Vagina (tissue), 2 donors: ENCODE measurements at places on chromosomes 16 and 17. TPM values are rescaled to one million over a fixed set of nuclear protein-coding genes. Genes with fewer than 3 reads are reported as not detected.

The FN3K gene
- 5.9 TPM for total RNA-seq

The TNS4 gene
- total RNA-seq = 296 TPM

The KRTAP16-1 gene
- not detected for total RNA-seq

The DNAAF1 gene
- total RNA-seq = not detected

The POLR3K gene
- total RNA-seq = 12.8 TPM

The TMEM114 gene
- total RNA-seq = not detected

The CCL15 gene
- total RNA-seq = not detected

The HBM gene
- total RNA-seq = not detected

The CACNA1G gene
- 4.9 TPM for total RNA-seq

The HSD17B1 gene
- 2.0 TPM for total RNA-seq

The CXCL16 gene
- total RNA-seq = 6.4 TPM

The PPL gene
- 391 TPM for total RNA-seq

DNA sequence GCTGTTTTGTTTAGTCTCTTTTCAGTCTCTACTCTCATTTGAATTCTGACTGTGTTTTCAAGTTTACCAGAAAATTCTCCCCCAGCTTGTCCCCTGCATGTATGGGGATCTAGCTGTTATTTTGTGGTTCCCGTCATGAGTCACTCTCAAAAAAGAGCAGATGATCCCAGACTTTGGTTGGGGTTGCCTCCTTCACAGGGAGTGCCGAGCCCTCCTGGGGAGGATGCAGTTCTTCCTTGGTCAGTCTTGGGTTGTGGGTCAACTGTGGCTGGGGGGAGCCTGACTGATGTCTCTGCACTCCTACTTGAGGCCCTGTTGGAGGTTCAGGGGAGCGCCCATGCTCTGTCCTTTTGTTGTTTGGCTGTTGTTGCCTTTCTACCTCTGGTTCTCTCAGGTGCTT is 37.7 kb downstream of the EPN2 start:
- DNase-seq = no peak

GRCh38 chr16:1337486-1337885 is 4.0 kb downstream of the BAIAP3 start:
- no peak for DNase-seq

- DNase-seq = no peak
Measured at GRCh38 chr16:48330841-48331192, 54.4 kb downstream of the SIAH1 start.

- no peak for DNase-seq
Measured at GRCh38 chr17:19299214-19299747, 62.1 kb downstream of the EPN2 start.

DNA sequence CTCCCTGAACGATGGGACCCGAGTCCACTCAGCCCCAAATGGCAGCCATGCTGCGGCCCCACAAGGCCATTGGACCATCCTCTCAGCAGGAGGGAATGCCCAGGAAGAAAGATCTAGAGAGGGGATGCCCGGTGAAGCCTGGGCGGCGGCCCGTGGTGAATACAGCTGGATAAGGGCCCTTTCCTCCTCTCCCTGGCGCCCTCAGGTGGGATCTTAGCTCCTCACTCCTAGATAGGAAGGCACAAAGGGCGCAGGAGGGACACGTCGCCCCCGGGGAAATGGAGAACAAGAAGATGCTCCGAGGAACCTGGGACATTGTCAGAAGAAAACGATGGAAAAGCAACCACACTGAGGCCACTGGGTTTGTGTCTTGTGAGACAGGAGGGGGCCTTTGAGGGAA is 2.5 kb downstream of the CD300C start:
- DNase-seq = no peak

DNA sequence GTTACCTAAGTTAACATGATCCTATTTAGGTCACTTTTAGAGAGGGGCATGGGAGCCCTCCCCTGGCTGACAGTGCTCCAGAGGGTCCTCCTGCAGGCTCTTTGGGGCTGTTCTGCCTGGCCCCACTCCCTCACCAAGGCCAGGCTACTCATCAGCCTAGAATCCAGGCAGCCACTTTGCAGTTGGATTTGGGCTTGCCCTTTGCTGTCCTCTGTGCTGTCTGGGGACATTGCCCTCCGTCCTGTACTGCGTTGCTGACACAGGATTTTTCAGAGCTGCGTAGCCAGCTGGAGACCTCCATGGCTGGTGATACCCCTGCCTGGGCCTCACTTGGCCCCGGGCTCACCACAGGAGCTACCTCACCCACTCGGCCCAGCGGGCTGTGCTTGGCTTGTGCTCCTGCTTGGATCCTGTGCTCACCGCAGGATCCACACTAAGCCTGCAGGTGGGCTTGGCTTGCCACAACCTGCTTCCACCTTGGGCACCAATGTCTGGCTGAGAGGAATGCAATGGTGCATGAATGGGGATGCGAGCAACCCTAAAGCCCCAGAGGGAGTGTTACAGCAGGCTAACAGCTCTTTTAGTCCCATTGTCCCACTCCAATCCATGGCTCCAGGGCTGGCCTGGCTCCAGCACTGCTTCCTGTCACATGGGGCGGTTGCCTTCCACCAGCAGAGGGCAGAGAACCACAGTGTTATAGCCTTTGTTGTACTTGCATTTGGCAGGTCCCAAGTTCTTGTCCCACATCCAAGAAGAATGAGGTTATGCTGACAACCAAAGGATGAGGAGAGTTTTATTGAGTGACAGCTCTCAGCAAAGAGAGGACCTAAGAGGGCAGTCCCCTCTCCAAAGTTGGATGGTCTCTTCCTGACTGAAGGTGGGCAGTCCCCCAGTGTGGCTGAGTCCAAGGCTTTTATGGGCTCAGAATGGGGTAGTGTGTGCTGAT is 21.5 kb downstream of the CCL4 start:
- no peak for DNase-seq

GRCh38 chr17:74211141-74211911 is 2.0 kb upstream of the TTYH2 start:
- no peak for DNase-seq

DNA sequence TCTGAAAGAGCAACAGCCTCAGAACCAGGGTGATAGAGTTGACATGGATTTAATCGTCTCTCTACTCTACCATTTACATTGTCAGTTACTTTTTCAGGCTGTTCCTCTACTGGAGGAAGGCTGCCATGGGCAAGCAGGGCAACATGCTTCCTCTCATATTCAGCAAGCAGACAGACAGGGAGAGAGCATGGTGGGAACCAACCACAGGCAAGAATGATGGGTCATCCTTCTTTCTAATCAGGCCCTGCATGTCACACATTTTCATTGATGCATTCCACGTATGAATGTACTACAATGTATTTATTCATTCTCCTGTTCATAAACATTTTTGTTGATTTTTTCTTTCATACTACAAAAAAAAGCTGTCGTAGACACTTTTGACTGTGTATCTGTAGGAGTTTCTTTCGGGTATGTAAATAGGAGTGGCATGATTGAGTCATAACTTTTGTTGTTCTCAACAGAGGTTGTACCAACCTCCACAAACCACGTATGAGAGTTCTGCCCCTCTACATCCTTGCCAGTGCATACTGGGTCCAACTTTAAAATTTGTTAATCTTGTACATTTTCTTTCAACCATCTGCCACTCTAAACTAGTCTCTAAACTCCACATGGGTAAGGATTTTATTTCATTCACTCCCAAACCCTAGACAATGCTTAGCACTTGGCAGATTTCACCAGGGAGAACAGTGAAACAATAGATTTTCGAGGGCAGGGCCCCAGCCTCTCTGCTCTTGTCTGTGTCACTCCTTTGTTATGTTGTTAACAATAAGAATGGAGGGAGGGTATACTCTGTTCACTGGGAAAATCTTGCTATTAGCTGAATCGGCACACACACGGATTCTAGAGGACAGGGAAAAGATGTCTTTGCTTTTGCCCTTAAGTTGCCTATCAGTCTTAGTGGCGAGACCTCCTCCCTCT is 58.7 kb downstream of the CMC2 start:
- no peak for DNase-seq

- no peak for DNase-seq
Measured at GRCh38 chr16:3459401-3460090, 16.1 kb downstream of the NAA60 start.

DNA sequence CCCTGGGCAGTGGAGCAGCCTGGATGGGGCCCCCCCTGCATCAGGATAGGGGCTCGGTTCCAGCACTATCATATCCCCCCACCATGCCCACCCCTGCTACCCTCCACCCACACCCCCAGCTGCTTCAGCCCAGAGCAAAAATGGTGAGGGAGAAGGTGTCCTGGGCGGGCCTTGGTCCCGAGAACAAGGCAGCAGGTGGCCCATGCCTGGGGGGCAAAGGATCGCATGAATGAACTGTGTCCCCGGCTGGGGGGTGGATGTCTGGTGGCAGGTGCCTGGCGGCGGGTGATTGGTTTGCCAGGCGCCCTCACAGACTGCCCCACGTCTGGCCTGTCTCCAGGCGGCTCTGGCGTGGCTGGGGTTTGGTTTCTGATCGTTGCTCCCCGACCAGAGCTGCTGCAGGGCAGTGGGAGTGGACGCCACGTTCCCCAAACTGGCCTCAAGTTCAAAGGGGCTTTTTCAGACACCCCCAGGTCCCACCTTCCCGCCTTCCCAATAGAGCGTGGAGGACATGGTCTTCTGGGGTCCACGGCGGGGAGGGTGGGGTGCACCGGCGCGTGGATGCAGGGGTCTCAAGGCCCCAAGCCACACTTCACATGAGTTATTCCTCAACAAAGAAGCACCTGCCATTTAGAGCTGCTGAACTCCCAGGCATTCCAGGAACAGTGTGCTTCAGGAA is 12.6 kb downstream of the UTS2R start:
- DNase-seq = no peak

DNA sequence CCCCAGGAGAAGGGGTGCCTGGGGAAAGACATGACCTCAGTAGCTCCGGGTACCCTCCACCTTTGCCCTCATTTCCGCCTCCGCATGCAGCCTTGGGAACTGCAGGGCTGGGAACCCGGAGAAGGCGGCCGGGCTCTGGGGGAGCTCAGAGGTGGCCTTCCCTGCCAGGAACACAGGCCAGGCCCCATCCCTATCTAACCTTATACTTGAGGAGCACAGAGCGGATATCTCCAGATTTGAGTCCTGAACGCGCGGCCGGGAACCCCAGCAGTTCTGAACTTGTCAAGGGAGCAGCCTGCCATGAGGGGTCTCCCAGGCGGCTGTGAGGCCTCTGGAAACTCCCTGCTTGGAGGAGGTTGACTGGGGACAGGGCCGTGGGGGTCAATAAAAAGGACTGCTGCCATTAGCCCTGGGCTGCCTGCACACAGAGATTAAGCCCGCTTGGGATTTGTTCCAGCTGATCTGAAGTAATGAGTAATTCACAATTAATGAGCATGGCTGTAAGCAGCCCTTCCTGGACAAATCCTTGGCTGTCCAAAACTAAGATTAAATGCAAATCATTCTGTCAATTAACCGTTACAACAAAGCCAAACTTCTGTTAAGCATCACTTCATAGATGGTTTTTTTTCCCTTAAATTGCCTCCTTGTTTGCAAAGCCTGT is 26.3 kb upstream of the METRNL start:
- DNase-seq = no peak

DNA sequence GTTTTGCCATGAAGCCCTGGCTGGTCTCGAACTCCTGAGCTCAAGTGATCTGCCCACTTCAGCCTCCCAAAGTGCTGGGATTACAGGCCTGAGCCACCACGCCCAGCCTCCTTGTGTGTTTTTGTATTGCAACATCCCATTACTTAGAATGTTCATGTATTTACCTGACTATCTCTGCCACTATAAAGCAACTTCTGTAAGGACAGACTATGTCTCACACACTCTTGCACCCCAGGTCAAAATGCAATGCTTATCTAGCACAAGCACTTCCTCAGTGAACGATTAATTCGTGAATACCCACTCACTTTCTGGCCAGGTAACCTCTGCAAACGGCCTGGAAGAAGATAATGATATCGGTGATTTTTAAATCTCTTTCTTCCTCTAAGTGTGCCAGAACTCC is 82.6 kb downstream of the NDEL1 start:
- no peak for DNase-seq

- no peak for DNase-seq
Measured at GRCh38 chr17:80456465-80457235, 19.8 kb downstream of the NPTX1 start.
